ENCODE measurements at places on chromosomes 1 and 21.

DNA sequence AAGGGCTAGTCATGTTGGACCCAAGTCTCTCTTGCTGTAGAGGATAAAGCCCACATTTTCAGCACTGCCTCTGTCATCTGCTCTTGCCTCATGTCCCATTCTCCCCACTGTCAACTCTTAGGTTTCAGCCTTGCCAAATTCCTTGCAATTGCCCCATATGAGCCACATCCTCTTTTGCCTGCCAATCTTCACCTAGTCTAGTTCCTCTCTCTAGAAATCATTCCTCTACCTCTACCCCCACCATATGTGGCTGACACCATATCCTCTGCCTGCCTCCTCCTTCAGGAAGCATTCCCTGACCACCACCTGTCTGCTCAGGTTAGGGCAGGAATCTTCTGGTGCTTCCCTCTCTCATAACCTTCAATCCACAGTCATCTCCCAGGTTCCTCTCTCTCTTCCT lies 38.2 kb downstream of the SLC9A1 start:
- no peak for DNase-seq

DNA sequence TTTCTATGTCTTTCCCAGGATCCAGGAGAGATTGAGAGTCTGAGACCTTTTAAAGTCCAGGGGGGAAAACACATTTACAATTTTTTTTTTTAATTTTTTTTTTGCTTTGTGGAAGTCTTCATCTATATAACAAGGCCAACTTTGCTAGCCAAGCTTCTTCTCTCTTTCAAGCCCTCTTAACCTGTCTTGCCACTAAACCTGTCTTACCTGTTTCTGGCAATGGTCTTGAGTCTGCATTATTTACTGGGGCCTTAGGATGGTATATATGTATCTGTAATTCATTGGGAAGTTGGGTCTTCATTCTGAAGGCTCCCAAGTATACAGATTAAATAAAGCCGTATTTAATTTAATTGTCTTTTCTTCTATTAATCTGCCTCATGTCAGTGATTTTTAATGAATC lies 750.9 kb upstream of the B3GALT2 start:
- no peak for DNase-seq

DNA sequence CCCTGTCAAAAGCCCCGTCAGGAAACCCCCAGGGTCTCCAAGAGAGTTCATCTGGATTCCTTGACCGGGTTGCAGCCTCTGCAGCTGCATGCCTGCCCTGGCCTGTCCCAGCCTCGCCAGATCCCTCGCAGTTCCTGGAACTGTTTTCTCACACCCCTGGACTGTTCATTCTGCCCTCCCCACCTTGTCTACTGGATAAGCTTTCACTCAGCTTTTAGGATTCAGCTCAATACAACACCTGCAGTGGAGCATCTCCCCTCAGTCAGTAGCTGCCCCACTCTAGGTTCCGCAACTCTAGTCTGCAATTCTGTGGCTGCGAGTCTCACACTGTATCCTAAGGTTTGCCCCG lies 67.2 kb downstream of the FAM163A start:
- no peak for DNase-seq

- DNase-seq: no peak
Measured at GRCh38 chr1:215645861-215646260, 78.8 kb downstream of the KCTD3 start.

Data from stimulated activated CD8-positive, alpha-beta memory T cell treated with anti-CD3 and anti-CD28 coated beads, Interleukin-15, amount 100 ng/mL, for 48 hours (primary cell).